ENCODE measurements at places on chromosomes 3 and 15.

DNA sequence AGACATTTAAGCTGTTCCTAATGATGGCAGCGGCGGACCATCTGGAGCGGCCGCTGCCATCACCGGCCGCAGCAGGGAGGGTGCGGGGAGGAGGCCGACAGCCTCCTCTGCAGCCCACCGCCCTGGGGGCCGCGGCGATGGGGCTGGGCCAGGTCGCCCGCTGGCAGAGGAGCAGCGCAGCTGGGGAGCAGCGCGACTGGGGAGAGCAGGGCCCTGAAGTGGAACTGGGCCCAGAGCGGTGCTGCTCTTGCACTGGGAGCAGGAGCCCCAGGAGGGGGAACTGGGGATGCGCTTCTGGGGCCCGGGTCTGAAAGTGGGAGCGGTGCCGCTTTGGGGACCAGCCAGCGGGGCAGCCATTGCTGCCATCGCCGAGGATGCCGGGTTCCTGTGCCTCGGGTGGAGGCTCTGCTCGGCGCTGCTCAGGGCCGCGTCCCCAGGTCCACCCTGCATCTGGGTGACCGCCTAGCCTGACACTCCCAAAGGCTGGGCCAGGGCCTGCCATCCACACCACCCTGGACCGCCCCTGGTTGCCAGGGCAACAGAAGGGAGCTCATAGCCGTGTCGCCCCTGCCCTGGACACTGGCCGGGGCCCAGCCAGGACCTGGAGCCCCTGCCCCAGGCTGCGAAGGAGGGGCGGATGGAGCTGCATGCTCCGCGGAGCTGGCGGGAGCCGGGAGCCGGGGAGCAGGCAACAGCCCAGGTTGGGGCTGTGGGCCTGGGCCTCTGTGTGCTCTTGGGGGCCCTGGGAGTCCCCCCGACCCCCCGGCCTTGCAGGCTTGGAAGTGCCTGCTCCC, 15.5 kb upstream of the PLA2G4E start:
- DNase-seq, result no peak

DNA sequence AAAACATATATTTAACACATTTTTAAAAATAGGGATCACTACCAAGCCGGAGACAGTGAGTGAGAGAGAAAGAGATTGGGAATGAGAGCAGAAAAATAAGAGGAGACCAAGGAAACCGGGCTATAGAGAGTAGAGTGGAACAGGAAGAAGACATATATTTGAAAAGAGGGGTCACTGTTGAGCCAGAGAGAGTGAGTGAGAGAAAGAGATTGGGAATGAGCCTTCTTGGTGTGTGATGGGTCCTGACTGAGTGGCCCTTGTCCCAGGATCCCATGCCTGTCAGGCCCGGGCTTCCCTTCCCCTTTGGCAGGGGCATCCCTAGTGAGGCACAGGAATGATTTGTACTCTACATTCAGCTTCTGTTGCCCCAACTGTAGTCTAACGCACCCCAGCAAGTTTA, 646.6 kb downstream of the NTRK3 start:
- DNase-seq, result no peak

GRCh38 chr15:70486451-70487386, 276.6 kb downstream of the UACA start:
- DNase-seq, result no peak

DNA sequence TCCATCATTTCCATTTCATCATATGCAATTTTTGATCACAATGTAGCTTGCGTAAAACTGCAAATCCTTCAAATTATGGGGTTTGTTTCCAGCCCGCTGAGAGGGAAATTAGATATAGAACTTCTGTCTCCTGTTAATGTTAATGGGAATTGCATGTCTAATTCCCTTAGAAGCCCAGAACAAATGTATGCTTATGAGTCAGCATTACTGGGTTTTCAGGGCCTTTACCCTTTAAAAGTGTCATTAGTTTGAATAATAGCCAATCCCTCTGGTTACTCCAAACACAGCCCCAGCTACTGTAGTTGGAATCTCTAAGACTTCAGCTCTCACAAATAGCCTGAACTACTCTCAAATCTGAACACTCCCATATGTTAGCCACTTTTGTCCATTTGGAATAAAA, 439.4 kb downstream of the C3orf38 start:
- no peak for DNase-seq

- DNase-seq, result no peak
These were observed 119.3 kb upstream of the BFSP2 start for GRCh38 chr3:133280586-133280985.

GRCh38 chr3:45565342-45565741, 29.2 kb upstream of the LIMD1 start:
- DNase-seq, result no peak

GRCh38 chr3:10729439-10729838, 86.6 kb upstream of the SLC6A11 start:
- DNase-seq, result no peak

Data from NCI-H524 treated with DMSO at 0.1 percent for 48 hours (cell line).